ENCODE measurements at places on chromosomes 7 and 10.
A peak's percentile ranks its signal among the peaks of the same experiment; 100 is the strongest.

- DNase-seq: no peak
Observed at GRCh38 chr7:117412946-117413559, 14.2 kb downstream of the ASZ1 start.

- no peak for DNase-seq
Observed at GRCh38 chr7:44415510-44415909, 74.9 kb downstream of the NUDCD3 start.

GRCh38 chr7:138699661-138700060 lies 1.5 kb downstream of the SVOPL start:
- no peak for DNase-seq

- no peak for DNase-seq
Observed at GRCh38 chr7:129454249-129454551, 20.0 kb downstream of the STRIP2 start.

DNA sequence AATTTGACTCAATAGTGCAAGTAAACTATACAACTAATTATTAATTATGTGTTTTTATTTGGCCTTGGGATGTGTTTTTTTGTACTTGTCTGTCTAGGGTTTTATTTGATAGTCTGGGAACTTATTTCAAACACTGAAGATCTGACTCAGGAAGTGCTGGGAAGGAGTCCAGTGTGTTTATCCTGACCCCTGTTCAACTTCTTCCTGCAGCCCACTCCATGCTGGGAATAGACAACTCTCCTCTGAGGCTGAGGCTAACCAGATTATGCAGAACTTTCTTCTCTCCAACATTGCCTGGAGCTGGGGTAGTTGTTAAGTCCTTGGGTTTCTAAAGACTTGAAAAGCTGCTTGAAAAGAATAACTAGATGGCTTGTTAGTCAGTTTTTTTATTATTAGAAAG lies 6.9 kb downstream of the CISD1 start:
- DNase-seq: peak; percentile 66
